ENCODE measurements at places on chromosomes 12 and 14.

DNA sequence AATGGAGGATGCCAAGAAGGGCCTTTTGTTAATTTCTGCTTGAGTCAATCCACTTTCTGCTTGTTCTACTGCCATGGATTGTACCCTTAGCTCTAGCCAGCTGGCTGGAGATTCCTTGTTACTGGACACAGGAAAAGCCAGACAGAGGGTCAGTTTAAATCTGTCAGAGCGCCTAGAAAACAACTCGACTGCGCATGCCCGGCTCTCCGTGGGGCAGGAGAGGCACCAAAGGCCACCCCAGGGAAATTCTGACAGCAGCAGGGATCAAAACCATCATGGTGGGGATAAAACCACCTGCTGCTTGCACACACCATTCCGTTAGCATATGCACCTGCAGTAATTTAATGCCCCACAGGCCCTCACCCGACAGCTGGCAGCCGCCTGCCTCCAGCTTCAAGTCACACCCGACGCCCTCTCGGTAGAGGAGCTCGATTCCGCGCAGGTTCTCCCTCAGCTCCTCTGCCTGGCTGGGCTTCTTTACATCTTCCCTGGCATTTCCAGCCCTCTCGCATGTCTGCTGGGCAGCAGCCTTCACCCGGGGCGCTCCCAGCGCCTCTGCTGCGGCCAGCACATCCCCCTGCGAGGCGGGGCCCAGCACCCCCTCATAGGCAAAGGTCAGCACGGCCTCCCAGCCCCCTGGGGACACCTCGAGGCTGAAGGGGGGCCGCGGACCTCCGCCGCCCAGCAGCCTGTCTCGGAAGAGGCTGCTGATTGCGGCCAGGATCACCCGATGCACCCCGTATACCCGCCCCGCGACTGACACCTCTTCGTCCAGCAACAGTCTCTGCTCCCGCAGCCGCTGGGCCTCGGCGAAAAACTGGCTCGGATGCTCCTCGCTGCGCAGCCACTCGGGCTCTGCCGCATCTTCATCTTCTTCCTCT lies 1.0 kb downstream of the KLHL33 start:
- DNase-seq: no peak

- no peak for DNase-seq
Observed at GRCh38 chr12:10965476-10965875, 21.2 kb downstream of the TAS2R50 start.

- DNase-seq: no peak
Observed at GRCh38 chr14:100688598-100689461, 37.9 kb upstream of the DLK1 start.

DNA sequence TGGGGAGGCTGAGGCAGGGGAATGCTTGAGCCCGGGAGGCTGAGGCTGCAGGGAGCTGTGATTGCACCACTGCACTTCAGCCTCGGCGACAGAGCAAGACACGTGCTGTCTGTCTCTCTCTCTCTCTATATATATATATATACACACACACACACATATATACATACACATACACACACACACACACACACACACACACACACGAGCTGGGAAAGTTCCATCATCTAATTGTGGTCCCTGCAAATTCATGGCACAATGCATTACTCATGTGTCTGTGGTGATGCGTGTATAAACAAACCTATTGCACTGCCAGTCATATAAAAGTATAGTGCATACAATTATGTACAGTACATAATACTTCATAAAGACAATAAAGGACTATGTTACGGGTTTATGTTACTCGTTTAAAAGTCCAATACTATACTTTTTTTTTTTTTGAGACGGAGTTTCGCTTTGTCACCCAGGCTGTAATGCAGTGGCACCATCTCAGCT lies 36.6 kb downstream of the WDR89 start:
- no peak for DNase-seq

- no peak for DNase-seq
Observed at GRCh38 chr12:31477687-31478086, 113.2 kb downstream of the DENND5B start.

GRCh38 chr14:51095854-51096823 lies 1.2 kb upstream of the TRIM9 start:
- no peak for DNase-seq
